GM03348 (cell line): ENCODE measurements at places on chromosomes 3 and 15.

DNA sequence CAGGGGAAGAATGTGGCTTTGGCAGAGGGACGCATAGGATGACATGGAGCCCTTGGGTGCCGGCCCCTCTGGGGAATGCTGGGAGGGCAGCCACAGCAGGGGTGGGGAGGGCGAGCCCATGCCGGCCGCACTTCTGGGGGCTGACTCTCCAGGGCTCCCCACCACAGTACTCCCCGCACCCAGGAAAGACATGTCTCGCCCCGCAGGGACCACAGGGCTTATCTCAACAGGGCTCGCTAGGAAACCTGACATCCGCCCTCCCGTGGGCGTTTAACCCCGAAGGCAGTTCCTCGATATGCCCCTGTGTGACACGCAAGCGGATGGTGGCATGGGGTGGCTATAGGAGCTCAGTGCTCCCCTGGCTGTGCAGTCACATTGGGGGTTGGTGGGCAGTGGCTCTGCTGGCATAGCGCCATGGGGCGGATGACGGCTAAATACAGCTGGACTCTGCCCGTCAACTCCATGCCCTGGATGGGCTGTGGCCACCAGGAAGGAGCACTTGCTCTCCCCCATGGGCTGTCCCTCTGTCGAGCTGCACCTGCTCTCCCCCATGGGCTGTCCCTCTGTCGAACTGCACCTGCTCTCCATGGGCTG lies 141.4 kb downstream of the ADAMTS17 start:
- no peak for DNase-seq

DNA sequence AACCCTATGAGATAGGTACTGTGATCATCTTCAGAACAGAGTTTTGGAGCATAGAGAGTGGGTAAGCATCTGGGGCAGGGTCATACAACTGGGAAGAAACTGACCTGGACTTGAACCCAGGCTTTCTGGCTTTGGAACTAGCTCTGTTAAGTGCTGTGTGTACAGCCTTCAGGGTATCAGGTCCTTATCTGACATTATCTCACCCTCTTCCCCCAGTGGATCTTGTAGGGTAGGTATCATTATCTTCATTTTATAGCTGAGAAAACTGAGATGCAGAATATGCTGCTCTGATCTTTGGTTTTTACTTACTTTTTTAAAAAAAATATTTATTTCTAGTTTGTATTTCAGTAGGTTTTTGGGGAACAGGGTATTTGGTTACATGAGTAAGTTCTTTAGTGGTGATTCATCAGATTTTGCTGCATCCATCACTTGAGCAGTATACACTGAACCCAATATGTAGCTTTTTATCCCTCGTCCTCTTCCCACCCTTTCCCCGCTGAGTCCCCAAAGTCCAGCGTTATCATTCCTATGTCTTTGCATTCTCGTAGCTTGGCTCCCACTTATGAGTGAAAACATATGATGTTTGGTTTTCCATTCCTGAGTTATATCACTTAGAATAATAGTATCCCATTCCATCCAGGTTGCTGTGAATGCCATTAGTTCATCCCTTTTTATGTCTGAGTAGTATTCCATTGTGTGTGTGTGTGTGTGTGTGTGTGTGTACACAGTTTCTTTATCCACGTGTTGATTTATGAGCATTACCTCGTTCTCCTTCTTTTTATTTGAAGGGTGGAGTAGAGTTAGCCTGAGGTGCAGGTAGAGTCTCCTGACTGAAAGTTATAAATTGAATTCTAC lies 271.2 kb downstream of the PTPRG start:
- DNase-seq, result no peak

DNA sequence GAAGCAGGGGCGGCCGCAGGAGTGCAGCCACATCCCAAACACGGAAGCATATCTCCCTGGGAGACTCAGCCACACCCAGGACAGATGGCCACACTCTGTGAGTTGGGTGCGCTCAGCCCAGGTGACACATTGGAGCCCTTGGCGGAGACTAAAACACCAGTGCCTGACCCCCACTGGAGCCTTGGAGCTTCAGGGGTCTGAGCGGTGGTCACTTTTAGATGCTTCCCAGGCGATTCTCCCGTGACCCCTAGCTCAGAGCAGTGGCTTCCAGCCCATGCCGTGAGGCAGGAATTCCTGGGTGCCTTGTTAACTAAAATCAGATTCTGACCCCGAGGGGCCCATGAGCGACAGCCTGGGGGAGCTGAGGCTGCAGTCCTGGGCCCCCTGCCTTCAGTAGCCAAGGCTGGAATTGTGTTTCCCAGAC lies 54.5 kb downstream of the PLXNA1 start:
- DNase-seq, result no peak

DNA sequence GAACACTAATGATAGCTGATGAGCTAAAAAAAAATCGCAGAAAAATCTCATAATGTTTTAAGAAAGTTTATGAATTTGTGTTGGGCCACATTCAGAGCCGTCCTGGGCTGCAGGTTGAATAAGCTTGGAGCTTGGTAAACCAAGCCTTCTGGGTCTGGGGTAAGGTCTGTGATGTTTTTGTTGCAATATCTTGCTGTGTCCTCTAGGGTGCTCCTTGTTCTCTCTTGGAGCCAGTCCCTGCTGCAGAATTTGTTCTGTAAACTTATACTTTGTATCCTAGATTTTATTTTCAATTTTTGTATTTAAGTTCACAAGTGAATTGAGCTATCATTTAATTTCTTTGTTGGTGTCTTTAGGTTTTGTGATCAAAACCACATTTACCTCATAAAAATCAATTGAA lies 143.7 kb downstream of the NR1D2 start:
- peak; percentile 64 for DNase-seq

DNA sequence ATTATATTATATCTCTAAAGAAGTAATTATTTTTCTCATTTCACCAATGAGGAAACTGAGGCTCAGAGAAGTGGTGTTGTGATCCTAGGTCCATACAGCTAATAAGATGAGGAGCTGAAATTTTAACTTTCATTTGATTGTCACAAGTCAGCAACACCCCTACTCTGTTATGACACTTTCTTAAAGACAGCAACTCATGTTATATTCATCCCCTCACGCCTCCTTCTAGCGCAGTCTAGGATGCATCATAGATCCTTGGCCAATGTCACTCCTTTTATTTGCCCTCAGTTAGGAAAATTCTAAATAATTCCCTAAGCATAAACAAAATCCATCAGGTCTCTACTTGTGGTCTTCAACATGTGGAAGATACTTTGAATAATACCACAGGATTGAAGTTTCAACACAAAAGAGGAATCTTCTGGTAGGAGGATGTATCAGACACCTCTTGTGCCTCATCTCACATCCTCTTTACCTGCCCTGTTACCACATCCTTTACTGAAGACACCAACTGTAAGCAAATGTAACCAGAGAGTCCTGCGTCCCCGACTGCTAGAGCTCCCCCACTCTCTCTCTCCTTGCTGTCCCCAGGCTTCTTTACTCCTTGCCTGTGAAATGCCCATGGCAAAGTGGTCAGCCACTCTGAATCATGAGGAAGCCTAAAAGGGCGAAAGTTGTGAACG lies 53.7 kb downstream of the TRIM42 start:
- DNase-seq, result no peak

DNA sequence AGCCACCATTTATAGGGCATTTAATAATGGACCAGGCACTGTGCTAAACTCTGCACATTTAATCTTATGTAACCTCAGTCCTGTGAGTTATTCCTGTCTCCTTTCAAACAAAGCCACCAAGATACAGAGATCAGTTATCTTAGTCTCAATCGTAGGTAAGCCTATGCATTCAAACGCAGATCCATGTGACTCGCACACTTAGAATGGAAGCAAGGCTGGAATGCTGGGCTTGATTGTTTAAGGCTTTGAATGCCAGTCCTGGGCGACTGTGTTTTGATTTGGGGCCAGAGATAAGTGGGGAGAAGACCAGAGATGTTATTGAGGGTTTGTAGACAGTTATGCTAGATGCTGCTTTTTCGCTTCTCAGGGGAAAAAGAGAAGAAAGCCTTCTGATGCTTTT lies 22.2 kb downstream of the MED12L start:
- no peak for DNase-seq

- DNase-seq, result no peak
Observed at GRCh38 chr3:24763393-24763792, 268.7 kb upstream of the THRB start.

GRCh38 chr15:61318301-61318700 lies 89.2 kb upstream of the RORA start:
- no peak for DNase-seq

DNA sequence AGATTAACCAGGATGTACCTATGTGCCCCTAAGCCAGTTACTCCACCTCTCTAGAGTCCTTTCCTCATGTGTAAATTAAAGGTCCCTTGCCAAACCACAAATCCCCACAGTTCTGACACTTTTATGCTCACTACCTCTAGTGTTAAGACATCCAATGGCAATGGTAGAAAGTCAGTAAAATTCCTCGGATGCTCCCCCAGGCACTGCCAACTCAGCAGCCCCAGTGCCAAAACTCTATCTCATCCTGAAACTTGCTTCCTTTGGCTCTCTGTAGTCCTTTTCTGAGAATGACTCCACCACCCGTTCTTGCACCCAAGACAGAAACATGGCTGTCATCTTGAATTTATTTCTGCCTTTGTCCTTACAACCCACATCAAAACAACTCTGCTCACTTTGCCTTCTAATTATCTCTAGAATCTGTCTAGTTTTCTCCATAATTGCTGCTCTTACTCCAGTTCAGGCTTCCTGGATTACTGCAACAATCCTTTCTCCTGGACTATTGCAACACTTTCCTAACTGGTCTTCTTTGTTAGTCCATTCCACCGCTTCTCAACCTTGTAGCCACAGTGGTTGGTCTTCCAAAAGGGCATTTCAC lies 41.6 kb downstream of the MB21D2 start:
- DNase-seq, result peak; percentile 51

- no peak for DNase-seq
Observed at GRCh38 chr3:29606416-29606815, 325.5 kb downstream of the RBMS3 start.

- DNase-seq, result no peak
Observed at GRCh38 chr3:156825795-156826143, 384 bp upstream of the LEKR1 start.

DNA sequence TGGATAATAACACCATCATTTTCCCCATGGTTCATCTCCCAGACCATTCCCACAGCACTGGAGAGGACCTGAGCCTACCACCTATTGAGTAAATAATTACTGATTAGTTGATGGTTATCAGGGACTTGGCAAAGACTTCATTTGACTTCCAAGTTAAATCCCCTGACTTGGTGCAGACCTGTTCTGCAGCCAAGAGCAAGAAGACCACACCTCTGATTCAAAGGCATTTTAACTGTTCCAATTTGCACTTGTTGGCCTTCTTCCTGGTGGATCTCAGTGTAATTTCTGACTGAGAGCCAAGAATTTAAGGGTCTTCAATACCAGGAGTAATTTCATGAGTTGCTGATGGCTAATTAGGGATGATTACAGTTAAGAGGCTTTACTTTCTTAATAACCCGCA lies 24.0 kb downstream of the THSD4 start:
- DNase-seq, result no peak

GRCh38 chr3:76482510-76482909 lies 557.4 kb upstream of the ROBO2 start:
- DNase-seq, result no peak

GRCh38 chr3:110708156-110708555 lies 363.5 kb upstream of the NECTIN3 start:
- DNase-seq, result no peak

DNA sequence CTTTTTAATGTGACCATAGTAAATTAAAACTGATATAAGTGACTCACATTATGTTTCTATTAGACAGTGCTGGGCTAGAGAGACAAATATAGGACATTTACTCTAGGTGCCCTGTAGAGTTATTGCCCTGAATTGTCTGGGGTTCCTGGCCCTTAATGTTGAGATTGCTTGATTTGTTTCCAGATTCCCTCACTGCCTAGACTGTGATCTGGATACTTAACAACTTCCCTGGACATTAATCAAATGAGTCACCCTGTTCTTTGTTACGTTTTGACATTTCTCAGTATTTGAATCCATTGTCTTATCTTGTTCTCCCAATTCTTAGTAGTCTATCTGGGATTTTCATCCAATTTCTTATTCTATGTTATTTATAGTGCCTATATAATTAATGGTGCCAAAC lies 65.8 kb downstream of the DTWD1 start:
- peak; percentile 6 for DNase-seq

GRCh38 chr3:126197343-126197742 lies 17.0 kb upstream of the ALDH1L1 start:
- DNase-seq, result no peak

DNA sequence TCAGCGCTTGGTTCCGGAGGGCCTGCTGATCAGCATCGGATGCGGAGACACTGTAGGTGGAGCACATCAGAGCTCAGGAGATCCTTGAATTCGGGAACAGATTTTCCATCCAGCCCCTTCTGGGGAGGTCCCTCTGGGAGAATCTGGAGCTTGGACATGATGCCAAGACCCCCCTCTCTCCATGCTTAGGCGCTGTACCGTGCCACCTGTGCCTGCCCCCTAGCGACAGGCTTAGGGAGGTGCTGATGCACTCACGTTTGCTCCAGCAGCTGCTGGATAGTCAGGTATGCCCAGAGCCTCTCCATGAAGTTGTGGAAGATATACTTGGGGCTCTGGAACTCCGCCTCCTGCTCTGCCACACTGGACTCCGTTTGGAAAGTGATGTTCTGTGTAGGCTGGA lies 9.7 kb downstream of the ITIH4 start:
- DNase-seq, result peak; percentile 40

DNA sequence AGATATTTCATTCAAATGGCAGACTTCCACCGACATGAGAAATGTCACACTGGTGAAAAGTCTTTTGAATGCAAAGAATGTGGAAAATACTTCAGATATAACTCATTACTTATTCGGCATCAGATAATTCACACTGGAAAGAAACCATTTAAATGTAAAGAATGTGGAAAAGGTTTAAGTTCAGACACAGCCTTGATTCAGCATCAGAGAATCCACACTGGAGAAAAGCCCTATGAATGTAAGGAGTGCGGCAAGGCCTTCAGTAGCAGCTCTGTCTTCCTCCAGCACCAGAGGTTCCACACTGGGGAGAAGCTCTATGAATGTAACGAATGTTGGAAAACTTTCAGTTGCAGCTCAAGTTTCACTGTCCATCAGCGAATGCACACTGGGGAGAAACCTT lies 8.6 kb upstream of the ZNF621 start:
- no peak for DNase-seq

DNA sequence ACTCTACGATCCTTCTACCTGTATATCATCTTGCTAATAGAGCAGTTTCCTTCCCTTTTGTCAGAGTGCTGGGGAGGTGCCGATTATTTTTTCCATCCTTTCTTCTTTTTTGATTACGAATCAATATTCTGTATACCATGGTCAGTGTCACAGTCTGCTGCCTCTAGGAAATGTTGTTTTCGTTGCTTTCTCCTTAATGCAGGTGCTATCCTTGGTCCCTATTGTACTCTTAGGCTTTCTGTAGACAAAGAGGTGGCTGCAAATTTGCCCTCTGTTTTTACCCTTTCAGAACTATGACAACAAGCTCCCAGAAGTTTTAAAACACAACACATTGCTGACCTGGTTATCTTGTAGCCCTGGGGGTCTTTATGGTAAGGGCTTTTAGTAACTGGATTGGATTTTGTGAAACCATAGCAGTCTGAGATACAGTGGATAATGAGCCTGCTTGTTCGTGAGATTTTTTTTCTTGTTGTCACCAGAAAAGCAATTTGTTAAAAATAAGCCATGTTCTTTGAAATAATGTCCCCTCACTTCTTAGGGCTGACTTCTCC lies 430.3 kb upstream of the TPM1 start:
- no peak for DNase-seq
